ENCODE measurements at places on chromosomes 12 and 14.

GRCh38 chr12:102005256-102005655 is 56.5 kb downstream of the WASHC3 start:
- DNase-seq, result no peak

DNA sequence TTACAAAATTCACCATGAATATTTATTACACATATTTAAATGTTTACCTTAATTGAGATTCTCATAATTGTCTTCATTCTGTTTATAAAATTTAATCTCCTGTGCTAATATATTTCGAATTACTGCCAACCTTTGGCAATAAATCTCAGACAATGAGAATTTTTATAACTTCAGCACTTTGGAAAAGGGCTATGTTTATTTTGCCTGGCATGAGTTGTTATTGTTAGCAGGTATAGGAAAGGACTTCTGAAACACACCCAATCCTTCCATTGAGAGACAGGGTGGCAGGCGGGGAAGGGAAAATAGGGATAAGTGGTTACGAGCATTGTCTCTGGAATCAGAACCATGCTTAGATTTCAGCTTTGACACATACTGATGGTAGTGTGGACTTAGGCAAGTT is 12.1 kb upstream of the MSRB3 start:
- no peak for DNase-seq

GRCh38 chr14:65880507-65880906 is 468.0 kb downstream of the FUT8 start:
- DNase-seq, result no peak

DNA sequence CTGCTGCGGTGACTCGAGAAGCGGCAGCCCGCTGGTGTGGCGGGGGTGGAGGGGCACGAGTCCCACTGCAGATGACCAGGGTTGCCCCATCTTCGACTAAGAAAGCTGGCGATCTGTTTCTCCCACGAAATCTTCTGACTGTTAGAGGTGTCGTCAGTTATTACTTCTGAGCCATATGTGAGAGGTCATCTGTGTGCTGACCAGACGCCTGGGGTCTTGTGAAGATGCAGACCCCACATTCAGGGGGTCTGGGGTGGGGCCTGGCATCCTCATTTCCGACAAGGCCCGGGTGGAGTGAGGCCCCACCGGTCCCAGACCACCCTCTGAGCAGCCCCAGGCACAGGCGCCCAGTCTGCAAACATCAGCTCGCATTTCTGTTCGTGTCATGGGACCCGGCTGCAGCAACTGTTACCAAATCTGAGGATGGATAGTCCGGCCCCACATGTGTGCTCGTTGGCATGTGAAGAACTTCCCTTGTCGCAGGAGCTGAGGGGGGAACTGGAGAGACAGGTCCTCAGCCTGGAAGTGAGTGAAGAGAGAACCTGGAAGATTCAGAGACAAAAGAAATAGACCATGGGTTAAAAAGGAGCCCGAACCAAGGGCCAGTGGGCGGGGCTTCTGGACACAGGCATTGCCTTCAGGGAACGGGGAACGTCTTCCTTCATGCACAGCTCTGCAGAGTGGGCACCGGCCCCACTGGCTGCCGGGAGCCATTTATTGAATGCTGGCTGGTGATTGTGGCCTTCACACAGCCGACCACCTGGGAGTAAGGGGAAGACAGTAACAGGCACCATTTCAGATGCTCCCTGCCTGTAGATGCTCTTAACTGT is 135.2 kb downstream of the ADGRD1 start:
- DNase-seq, result no peak

DNA sequence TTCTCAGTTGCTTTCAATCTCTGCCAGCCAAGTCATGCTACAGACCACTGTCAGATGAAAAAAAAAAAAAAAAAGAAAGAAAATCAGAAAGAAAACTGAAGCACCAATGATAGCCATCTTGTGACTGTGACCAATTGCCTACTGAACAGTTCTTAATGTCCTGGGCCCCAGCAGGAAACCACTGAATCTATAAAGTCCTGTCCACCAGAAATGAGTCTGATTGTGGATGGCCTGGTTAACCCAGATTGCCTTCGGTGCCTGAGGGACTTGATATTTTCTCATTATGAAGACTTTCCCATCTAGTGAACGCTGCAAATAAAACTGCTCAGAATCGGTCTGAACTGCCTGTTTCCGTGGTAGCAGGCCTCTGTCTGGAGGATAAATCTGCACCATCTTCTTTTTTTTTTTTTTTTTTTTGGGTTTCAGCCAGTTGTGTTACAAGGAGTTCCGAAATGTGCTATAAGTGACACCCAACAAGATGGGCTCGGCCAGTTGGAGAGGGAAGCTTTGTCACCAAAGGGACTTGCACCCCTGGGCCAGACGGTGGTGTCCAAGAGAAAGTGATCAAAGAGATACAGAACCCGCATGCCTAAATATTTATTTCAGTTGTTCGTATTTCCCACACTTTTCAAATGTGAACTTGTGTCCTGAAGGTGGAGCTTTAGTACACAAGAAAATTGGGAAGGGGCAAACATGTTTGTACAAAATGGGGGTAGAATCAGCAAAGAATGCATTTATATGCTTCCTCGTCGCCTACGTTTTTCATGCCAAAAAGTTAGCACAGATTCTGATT is 3.0 kb upstream of the PLXNC1 start:
- no peak for DNase-seq

GRCh38 chr12:46473634-46474329 is 101.2 kb upstream of the SLC38A2 start:
- DNase-seq, result no peak

DNA sequence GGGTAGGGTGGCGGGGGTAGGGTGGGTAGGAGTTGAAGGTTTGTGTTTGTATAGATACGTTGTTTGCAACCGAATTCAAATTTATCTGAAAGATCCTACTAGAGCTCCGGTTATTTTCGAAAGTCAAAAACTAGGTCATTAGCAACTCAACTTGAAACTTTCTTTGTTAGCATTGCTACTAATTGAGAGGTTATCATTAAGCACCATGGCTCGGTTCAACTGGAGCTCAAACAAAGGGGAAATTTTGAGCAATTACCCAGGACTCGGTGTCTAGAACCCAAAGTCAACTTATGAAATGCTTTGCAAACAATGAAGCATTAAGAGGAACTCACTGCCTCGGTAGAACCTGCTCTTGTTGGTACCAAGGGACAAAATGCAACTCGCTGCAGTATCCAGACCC is 207.7 kb downstream of the BCAT1 start:
- no peak for DNase-seq

DNA sequence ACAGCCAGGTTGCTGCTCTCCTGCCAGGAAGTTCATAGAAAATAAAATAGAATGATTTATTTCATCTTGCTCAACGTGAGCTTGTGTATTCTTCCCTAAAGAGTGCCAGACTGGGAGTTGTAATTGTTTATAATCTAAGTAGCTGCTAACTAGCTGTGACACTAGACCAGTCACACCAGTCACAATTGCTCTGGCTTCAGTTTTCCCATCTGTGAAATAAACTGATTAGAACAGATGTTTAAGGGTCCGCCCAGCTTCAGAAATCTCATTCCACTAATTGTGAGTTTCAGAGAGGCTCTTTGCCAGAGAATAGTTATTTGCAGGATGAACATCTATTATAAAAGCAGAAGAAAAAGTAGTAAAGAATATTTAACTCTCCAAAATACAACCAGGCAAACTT is 55.6 kb upstream of the ZDHHC17 start:
- DNase-seq, result no peak

DNA sequence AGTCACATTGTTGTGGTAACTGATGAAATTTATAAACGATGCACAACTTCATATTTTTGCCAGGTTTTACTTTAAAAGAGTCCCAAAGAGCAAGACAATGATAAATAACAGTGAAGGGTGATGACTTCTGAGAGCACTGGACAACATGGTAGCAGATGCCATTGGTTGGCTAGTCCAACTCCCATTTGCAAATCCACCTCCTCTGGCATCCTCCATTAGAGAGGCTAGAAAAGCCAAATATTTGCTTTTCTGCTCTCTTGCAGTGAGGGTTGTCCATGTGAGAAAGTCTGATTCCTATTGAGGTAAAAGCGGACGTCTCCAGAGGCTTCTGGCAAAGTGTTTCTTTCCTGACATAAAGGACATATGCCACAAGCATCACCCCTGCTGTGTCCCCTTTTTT is 89.6 kb upstream of the BMP4 start:
- DNase-seq, result no peak

DNA sequence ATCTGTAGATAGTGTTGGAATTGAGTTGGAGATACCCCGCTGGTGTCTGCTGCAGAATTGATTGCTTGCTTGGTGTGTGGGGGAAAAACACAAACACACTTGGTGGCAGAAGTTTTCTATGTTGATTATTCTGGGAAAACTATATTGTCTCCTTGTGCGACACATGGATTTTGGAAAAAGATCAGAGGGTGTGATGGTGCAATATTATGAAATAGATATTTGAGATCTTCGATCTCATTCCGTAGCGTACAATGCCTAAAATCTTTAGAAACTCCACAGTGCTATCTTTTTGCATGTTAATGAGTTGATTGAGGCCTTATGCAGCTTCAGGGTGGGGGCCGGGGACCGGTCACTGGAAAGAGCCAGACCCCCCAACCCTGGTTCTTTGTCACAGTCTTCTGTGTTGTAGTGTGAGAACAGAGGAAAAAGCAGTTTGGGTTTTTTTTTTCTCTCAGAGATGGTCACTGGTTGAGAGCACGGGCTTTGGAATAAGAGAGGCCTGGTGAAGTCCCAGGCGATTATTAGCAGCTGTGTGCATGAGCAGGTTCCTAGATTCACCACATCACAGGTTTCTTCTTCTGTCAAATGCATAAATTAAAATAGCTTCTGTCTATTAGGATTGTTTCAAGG is 88.2 kb downstream of the ST8SIA1 start:
- no peak for DNase-seq
